ENCODE measurements at places on chromosomes 2 and 18.

DNA sequence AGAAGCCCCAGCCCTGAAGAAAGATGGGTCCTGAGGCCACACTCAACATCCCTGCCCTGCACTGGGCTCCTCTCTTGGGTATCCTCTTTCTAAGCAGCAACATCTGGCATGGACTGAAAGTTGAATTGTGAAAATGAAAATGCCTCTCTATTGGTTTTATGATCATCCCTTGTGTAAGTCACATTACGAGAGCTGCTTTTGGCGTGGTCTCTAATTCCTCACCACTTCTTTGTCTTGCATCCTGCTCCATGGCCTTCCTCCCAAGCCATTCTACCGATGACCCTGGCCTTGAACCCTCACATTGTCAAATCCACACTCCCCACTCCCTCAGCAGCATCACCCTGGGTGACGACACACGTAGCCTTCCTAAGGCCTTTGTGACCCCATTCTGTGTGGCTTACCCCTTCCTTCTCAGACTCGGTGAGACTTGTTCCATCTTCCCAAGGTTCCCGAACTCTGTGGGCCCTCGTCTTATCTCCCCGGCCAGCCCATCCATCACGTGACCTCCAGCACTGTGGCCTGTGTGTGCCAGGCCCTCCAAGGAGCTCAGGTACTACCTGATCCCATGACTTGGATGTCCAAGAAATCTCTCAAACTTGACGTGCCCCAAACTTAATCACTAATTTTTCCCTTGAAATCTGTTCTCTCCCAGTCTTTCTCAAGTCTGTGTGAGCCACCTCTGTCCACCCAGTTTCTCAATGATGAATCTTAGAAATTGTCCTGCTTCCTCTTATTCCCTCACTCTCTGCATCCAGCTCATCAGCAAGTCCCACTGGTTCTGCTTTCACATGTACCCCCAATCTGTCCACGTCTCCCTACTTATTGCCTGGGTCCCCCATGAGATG is 194.7 kb upstream of the HS6ST1 start:
- DNase-seq = no peak

- no peak for DNase-seq
Observed at GRCh38 chr2:19158211-19158610, 200.2 kb downstream of the OSR1 start.

- DNase-seq = no peak
Observed at GRCh38 chr2:54803783-54804751, 80.6 kb downstream of the EML6 start.

DNA sequence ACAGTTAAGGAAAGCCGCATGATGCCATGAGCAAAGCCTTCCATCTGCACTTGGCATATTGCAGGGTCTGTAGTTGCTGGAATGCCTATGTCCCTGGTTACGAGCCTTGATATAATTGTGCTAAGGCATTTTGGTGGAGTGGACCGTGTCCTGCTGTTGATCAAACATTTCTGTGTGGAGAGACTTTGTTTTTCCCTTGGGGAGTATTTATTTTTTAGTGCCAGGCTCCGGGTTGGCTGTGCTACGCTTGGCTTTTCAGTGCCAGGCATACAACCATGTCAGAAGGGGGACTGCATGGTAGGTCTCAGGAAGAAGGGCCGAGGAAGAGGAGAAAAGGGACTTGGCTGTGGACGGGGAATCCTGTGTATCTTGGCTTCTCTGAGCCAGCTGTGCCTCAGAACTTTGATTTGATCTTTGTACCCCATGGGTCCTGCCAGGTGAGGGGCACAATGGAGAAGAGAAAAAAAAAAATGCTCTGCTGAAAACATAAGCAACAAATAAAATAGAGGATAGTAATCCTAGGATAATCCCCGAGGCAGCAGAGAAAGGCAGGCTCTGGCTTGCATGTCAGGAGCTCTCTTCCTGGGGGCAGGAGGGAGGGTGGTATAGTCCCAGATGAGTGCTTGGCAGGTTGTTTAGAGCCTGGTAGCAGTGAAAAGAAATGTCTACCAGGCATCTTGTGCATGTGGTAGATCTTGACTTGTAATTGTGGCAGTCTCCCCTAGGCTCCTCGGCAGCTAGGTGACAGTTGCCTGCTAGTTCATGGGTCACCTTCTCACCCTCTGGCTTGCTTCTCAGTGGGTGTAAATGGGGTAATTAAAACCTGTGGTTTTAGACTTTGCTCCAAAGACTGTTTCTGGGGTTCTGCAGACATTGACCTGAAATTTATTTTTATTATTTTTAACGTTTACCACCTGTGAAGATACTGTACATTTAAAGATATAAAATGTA is 233.0 kb downstream of the NEDD4L start:
- DNase-seq = no peak

- no peak for DNase-seq
Observed at GRCh38 chr2:23637011-23637778, 252.2 kb downstream of the KLHL29 start.

DNA sequence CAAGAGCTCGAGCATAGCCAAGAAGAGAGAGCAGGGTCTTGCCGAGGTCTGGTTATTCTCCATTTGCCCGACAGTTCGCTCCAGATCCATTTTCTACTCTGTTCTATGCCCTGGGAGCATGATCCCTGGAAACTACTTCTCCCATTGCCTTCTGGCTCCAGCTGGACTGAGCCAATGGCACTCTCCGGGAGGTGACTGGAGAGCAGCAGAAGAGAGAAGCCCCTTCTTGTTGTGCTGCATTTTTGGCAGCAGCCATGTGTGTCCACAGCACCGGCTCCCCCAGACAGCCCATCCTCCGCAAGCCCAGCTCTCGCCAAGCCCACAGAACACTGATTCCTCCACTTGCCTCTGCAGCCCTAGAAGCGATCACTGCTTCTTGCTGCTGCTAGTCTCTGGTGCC is 345.5 kb downstream of the TNS1 start:
- no peak for DNase-seq

DNA sequence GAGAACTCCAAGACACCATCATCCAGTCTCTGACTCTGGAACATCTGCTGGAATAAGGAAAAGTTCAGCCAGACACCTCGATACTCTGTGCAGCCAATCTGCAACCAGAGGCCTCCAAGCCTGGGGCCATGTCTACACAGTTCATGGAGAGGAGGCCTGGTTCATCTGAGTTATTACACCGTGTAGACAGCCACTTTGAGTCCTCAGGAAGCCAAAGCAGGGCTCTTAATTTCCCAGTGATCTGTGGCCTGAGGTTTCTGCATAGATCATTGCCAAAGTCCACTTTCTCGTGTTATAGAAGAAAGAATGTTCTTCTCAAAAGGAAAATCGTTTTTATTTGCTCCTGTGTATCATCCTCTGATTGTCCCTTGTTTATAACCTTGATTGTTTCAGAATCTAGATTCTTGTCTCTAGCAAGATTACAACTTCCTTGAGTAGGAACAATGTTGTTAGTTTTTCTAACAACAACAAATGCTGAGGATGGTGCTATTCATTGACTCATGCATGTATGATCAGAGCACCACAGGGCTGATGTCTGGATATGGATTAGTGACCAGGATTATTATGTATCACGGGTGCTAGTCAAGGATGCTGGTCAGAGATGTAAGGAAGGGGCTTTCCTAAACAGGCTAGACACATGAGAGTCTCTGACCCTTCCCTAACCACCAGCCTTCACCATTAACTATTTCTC is 30.7 kb upstream of the MARCO start:
- no peak for DNase-seq

- DNase-seq = peak; percentile 11
Observed at GRCh38 chr2:200471324-200471848, 38.5 kb downstream of the KCTD18 start.

DNA sequence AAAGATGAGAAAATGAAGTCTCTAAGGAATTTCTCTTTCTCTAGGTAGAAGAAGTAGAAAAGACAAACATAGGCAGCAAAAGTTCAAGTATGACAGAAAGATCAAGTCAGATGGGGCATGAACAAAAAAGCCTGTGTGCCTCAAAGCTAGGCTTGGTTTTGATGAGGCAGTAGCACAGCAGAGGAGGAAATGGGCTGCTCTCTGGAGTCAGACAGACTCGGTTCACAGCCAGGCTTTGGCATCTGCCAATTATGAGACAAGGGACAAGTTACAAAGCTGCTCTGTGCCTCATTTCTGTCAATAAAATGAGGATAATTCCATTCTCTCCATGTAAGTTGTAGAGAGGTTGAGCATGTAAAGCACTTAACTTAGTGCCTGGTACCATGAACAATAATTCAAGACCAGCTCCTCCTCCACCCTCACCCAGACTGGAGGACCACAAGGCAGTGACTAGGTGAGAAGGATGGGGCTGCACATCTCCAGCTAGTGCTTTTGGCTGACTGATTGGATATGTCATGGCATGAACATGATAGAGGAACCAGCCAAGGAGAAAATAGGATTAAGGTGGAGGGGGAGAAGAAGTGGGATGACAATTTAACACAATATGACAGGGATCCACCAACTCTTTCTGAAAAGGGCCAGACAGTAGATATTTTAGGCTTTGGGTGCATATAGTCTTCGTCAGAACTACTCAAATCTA is 84.6 kb downstream of the TMEM163 start:
- DNase-seq = no peak

DNA sequence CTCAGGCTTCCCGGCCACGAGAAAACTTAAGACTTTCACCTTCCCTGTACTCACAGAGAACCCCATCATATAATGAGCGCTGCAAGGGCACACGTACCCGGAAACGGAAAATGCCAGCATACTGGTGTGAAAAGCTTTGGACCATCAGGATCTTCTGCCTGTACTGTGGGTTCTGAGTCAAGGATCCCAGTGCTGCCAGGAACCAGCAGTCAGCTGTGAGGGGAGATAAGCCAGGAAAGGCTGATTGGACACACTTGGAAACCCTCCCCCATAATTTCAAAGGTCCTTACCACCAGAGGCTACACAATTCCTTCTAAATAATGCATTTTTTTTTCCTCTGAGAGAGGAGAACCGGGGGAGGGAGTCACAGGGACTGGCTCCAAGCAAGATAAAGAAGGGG is 31.4 kb downstream of the CAPN13 start:
- no peak for DNase-seq

DNA sequence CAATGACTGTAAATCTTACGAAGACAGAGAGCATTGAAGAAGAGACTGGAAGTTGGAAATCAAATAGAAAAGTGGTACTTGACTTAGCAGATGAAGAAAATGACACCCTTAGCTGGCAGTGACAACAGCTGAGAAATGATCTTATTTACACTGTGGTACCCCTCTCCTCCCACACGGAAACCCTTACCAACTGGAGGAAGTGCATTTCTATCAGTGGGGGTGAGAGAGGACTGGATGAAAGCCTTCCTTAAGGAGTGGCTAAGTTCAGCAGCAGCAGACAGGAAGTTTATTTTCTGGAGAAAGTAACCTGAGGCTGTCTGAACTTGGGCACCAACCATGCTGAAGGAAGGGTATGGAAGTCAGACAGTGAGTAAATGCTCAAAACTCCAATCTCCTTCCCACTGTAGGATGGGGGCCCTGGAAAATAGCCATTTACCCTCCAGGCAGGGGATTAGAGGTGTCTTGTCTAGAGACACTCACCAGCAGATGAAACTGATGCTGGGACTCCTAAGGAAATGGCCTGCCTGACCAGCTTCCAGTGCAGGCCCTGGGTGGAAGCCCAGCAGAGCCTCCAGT is 160.2 kb upstream of the NCK2 start:
- no peak for DNase-seq

- DNase-seq = no peak
Observed at GRCh38 chr2:84441036-84441435, 18.0 kb downstream of the SUCLG1 start.

DNA sequence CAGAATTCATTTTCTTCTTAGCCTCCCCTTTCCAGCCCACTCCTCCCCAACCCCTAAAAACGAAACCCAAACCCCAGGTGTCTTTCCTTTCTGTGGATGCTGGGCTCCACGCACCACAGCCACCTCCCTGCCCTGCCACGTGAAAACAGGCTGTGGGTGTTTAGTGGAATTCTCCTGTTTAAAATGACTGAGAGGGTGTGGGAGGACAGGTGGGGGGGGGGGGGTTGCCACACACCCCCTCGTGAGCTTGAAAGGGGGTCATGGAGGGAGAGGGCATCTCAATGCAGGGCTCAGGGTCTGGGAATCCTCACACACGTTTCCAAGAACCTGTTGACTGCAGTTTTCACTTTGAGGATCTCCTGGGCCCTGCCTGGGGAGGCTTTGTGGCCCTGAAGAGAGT is 110.3 kb downstream of the FAM210A start:
- DNase-seq = no peak

- DNase-seq = no peak
Observed at GRCh38 chr18:5058768-5059695, 138.0 kb downstream of the AKAIN1 start.

- no peak for DNase-seq
Observed at GRCh38 chr2:178191004-178191508, 3.3 kb upstream of the OSBPL6 start.

- no peak for DNase-seq
Observed at GRCh38 chr2:191446910-191447309, 201.7 kb downstream of the MYO1B start.

DNA sequence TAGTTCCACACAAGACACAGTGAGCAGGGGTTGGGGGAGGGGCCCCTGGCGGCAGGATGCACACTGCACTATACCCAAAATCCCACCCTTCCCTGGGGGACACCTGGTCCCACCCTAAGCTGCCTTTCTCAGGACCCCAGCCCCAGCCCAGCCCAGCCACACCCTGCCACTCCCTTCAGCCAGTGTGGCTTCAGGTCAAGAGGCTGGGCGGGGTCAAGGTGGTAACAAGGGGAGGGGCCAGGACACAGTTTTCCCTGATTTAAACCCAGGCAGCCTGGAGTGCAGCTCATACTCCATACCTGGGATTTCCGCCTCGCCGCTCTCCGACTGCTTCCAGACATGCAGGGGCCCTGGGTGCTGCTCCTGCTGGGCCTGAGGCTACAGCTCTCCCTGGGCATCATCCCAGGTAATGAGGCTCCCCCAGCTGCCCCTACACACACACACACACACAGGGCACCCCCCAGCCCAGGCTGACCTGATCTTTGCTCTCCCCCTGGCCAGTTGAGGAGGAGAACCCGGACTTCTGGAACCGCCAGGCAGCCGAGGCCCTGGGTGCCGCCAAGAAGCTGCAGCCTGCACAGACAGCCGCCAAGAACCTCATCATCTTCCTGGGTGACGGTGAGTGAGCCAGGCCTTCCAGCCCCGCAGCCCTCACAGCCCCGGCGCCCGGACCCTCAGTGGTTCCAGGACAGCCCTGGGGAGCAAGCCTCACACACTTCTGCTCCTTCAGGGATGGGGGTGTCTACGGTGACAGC is at the start of gene ALPG:
TSS of gene ALPG (plus strand) at position 289 of the 755 bp plus-strand sequence. CDS start at position 340, 51 bp downstream.
- DNase-seq = no peak

DNA sequence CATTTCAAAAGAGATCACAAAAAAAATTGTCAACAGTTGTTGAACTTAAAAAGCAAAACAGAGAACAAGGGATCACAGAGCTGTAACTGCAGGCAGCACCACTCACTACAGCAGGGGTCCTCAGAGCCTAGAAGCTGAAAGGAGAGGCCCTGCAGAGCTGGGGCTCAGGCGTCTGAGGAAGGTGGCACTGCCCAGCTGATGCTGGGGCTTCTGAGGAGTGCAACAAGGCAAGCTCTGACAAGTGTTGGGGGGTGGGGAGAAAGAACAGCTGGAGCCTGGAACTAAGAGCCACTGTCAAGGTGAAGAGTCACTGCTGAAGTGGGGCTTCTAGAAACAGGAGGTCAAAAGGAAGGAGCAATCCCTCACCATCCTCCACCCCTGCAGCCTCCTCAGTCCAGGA is 46.2 kb downstream of the FTCDNL1 start:
- DNase-seq = no peak
